NCI-H524 (cell line): ENCODE measurements at places on chromosomes 16 and 17.

DNA sequence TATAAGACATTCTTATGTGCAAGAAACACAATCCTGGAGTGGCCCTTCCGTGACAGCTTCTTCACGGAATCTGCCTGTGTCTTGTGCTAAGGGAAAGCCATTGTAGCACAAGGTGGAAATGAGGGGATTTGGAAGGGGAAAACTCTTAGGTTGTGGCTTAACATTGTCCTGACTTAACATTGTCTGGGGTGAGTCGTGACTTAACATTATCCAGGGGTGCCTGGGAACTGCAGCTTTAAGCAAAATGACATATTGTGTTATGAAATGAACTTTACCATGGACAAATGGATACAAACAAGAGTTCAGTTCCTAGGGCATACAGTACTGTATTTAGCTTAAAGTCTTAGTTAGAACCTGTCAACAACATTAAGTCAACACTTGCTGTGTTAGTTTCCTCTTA lies 323.9 kb downstream of the CPPED1 start:
- no peak for DNase-seq

GRCh38 chr17:52049051-52049450 lies 109.5 kb downstream of the CA10 start:
- DNase-seq, result no peak

DNA sequence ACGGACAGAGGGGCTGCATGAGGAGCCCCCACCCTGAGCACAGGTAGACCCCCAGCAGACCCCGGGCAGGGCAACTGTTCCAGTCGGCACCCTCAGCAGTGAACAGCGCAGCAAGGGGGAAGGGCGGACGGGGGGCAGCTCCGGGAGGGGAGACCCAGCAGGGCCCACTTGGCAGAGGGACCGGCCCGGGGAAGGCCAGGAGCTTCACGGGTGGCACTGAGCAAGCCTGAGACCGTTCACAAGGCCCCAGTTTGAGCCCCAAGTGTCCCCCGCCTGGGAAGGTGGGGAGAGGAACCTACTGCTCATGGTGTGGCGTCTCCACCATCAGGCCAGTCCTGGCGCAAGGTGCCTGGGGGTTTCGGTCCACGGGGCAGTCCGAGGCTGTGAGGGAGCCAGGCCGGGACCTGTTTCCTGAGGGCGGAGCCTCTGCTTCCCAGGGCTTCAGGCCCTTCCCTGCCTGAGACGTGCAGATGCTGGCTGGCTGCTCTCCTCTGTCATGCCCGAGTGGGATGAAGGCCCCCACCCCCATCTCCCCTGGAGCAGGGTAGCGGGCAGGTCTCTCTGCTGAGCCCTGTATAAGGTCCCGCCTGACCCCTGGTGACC lies 54.4 kb upstream of the GNG13 start:
- no peak for DNase-seq

- DNase-seq, result peak; percentile 49
Measured at GRCh38 chr17:40341808-40342503, 22.6 kb downstream of the GJD3 start.

GRCh38 chr16:56413381-56413780 lies 12.0 kb downstream of the AMFR start:
- DNase-seq, result no peak

DNA sequence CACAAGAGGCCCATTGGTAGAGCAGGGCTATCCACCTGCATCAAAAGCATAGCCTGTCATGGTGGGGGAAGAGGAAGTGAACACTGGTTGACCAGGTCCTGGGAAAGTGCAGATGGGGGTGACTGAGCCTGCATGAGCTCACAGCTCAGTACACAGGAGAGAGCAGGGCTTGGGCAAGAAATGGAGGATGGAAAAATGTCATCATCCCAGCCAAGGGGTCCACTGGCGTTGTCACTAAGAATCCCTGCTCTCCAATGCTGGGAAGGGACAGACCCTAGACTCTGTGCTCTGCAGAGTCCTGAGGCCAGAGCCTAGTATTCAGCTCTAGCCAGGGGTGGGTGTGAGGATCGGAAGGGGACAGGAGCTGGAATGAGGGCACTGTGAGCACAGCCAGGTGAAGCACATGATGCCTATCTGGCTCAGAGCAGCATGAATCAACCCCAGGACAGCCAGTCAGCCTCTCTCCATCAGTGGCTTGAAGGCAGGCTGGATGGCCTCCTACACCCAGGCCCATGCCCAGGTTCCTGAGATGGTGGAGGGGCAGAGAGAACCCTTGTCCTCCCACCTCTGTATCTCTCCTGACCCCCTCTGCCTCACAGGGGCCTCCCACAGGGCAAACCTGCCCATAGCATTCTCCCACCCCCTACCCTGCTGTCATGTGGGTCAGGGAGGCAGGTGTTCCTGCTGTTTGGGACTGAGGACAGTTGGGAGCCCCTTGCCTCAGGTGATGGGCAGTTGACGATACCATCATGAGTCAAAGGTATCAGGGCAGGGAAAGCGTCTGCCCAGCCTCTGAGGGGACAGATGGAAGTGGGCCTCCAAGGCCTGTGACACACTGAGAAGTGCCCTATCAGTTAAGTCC lies 13.8 kb upstream of the CTCF start:
- no peak for DNase-seq

GRCh38 chr16:57325458-57325857 lies 33.1 kb upstream of the CCL22 start:
- no peak for DNase-seq

- no peak for DNase-seq
Measured at GRCh38 chr16:67249178-67250044, 632 bp downstream of the SLC9A5 start.

- DNase-seq, result no peak
Measured at GRCh38 chr17:47423406-47424295, 99.9 kb downstream of the EFCAB13 start.

DNA sequence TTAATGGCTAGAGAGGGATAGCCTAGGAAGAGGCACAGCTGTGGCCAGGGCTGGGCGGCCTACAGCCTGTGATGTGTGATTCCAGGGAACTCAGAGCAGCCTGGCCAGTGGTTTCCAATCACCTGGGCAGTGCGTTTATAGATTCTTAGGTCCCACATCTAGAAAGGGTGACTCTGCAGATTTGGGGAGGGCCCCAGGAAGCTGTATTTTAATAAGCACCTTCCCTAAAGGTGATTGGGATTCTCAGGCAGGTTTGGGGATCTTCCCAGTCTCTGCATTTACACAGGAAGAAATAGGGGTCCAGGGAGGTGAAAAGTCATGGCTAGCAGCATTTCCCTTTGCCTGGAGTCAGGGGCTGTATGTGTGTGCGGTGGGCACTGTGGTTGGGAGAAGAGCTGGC lies 9.5 kb downstream of the SPNS2 start:
- DNase-seq, result no peak

DNA sequence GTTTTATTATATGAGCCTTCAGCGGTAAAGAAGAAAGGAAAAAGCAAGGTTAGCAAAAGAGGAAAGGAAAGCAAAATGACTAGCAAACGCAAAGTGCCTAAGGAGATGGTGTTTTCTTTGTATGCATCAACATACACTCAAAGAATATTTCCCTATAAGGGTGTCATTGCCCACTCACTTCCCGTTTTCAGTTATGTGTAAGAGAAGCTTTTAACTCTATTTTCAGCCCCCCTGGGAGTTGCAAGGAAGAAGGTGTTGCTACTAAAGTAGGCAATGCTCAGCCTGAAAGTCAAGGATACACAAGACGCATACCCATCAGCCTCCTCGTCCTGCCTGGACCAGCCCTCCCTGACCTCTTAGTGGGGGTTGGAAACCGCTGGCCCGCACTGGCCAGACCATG lies 267.7 kb upstream of the ZFHX3 start:
- DNase-seq, result no peak

DNA sequence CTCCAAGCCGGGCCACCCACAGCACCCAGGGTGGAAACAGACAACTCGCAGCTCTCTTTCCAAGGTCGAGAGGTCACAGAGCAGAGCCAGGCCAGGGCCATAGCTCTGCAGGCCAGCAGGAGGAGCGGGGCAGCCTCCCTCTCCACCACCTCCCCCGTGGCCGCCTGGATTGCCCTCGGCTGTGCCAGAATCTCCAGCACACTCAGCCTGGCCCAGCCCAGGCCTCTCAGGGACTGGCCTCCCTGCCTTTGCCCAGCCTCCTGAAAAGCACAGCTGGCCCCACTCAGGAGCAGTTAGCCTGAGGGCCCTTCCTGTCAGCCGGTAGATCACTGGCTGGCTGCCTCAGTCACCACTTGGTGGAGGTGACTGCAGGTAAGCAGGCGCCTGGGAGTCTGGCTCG lies 85.8 kb upstream of the SEC14L1 start:
- DNase-seq, result peak; percentile 26

- no peak for DNase-seq
Measured at GRCh38 chr17:66018786-66019185, 173.1 kb downstream of the CEP112 start.

GRCh38 chr17:61729690-61730268 lies 133.5 kb downstream of the BRIP1 start:
- DNase-seq, result no peak

DNA sequence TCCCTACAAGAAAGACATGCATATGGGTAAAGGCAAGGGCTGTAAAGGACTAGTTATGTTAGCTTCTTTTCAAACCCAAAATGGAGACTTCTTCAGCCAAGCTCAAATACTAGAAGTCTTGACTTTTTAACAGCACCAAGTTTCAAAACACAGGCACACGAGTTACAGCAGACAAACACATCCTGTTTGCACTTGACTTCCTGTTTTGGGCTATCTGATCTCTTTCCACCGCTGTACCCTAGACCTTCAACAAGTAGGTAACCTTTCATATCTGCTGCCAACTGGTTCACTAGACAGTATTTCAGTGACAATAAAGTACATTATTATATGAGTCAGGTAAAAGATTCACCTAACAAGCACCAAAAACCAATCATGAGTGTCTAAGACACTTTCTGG lies 12.3 kb downstream of the RFFL start:
- DNase-seq, result no peak

GRCh38 chr17:18992454-18993130 lies 12.0 kb downstream of the FAM83G start:
- peak; percentile 17 for DNase-seq
